ENCODE measurements at places on chromosomes 6 and 20.

GRCh38 chr6:32436995-32437836, 2.5 kb upstream of the HLA-DRA start:
- DNase-seq = no peak

DNA sequence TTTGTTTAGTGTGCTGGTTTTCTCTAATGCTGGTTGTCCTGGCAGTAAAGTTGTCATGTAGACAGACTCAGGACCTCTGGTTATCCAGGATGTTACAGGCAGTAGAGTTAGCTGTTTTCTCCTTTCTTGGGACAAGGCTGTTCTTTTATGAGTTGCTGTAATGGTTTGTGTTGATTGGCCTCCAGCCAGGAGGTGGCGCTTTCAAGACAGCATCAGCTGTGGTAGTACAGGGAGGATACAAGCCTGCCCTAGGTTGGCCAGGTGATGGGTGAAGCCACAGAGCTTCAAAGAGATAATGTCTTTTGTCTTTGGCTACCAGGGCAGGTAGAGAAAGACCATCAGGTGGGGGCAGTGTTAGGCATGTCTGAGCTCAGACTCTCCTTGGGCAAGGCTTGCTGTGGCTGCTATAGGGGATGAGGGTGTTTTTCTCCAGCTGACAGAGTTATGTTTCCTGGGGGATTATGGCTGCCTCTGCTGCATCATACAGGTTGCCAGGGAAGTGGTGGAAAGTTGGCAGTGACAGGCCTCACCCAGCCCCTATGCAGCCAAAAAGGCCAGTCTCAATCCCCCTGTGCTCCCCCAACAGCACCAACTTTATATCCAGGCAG, 127.2 kb upstream of the TAB2 start:
- DNase-seq = no peak

GRCh38 chr6:139790527-139790926, 416.1 kb upstream of the CITED2 start:
- no peak for DNase-seq

DNA sequence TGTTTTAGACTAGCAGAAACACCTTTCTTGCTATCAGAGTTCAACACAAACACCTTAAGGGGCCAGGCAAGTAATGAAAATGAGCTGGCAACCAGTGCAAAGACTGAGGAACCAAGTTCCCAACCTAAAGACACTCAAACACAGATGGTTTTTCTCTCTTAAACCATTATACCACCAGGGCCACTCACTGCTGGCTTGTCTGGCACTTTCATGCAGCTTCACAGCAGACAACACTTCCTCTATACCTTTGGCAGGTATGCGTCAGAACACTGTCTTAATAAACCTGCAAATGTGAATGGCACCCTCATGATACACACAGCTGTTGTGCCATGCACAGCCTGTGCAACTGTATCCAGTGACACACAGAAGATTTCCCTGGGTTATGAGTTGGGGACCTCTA, 41.6 kb downstream of the NFATC2 start:
- DNase-seq = no peak

GRCh38 chr20:43681991-43682410, 15.1 kb downstream of the MYBL2 start:
- DNase-seq = no peak

DNA sequence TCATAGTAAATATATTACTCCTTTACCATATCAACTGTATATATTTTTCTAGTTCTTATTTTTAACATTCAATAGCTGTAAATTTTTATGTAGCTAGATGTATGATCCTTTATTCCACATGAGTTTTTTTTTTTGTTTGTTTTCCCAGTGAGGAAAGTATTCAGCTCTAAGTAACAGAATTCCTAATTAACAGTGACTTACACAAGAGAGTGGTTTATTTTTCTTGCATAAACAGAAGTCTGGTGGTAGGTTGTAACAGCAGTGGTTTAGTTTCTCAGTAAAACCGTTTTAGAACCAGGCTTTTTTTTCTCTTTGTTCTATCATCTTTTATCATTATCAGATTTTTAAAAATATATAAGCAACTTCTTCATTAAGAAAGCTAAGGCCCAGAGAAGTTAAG, 116.9 kb upstream of the FLRT3 start:
- no peak for DNase-seq

- no peak for DNase-seq
These were observed 10.6 kb downstream of the MTCH1 start for GRCh38 chr6:36975231-36976006.

DNA sequence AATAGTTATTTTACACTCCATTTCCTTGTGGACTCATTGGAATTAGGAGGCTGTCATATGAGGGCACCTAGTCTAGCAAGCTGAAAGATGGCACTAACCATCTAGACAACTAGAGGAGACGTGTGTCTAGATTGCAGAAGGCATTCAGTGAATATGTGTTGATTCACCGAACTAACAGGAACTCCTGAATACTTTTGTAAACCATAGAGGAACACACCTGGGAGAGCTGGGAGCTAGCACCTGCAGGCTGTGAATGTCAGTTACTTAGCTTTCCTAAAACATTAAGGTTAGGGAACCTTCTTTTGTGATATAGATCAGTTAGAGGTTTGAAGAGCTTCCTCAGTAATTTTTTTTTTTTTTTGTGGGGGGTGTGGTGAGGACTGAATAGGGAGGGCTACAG, 7.7 kb downstream of the OPN5 start:
- no peak for DNase-seq

- DNase-seq = no peak
These were observed 30.9 kb upstream of the ARMH2 start for GRCh38 chr6:24829657-24830056.

DNA sequence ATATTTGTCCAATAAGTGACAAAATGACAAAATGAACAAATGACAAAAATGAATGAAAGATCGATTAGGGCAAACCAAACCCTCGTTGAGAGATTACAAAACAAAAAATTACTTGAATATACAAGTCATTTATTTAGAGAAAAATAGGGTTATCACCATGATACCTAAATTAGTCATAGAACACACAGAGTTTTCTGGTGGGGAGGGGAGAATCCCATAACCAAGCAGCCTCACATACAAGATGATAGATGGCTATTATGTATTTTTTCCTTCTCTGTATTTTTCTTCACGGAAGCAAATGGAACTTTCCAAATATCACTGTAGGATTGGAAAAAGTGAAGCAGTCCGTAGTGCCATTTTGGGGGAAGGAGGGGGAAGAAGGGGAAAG, 28.5 kb upstream of the BMP6 start:
- DNase-seq = no peak

GRCh38 chr20:39176457-39176856, 214.3 kb downstream of the DHX35 start:
- DNase-seq = no peak

DNA sequence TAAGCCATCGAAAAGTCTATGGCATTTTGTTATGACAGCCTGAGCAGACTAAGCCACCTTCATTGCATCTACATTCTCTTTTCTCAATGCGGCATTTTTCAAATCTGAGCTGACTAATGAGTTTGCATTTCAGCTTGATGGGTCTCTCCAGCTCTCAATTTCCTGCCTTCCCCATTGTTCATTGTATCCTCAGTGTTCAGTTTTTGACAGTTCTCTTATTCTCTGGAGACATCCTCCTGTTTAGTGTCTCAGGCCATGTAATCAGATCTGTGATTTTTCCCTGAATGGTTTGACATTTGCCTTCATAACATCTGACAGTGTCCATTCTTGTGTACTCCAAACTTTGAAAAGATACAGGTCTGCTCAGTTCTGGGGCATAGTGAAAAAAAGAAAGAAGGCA, 27.9 kb upstream of the MCM3 start:
- no peak for DNase-seq

- no peak for DNase-seq
These were observed 87.2 kb upstream of the ADTRP start for GRCh38 chr6:11865680-11866300.

DNA sequence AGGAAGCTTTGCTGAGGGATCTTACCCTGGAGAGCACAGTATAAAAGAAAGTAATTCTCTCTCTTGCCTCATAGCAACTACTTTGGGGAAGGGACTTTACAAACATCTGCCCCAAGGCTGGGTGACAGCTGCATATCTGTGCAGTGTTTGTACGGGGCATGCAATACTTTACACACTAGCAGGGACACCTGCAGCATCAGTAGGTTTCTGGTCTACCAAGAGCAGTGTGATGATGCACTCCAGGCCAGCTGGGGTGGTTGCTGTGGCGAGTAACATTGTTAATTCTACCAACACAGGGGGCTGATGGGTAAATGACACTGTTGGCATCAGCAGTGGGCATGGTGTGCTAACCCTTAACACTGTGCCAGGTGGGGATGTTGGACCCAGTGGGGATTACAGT, 48.0 kb downstream of the ADTRP start:
- no peak for DNase-seq

DNA sequence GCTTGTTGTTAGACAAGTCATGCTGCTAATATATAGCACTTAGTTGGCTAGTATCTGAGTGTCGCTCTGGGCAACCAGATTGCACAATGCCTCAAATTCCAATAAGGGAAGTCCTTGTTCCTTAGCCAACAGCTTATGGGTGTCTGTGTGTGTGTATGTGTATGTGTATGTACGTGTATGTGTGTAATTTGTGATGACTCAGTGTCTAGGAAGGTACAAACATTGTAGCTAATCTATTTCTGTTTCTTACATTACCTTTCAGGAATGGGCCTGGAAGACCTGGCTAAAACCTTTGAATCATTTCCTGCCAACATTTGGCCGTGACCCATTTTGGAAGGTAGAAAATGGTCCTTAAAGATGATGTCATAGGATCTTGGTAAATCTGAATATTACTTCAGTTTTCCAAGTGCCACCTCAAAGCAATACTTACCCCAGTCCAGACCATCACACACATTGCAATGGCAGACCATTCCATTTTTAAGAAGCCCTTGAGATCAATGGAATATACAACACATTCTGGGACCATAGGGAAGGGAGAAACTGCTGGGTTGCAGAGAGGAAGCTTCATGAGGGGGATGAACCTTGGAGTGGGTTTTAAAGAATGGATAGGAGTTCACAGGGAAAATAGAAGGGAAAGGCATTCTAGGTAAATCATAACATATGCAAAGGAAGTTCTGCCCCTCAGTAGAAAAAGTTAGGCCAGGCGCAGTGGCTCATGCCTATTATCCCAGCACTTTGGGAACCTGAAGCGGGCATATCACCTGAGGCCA, 25.1 kb downstream of the NEDD9 start:
- DNase-seq = peak; percentile 97

GRCh38 chr6:36070252-36070651, 42.6 kb downstream of the MAPK14 start:
- DNase-seq = no peak

DNA sequence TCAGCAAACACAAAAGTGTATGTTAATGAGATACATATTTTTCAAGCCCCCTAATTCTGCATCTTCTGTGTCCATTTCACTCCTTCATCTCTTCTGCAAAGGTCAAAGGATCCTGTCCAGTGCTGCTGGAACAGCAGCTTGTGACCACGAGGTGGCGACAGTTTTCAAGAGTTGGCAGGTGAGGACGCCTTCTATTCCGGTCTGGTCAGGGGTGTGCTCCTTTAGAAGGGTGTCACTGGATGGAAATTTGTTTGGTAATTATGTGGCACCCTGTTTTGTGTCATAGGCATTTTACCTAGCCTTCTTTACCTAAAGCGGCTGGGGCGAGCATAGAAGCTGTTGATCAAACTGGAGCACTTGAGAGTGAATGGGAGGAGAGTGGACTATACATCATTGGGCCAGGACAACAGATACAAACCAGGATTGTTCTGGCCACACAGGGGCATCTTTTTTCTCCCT, 32.9 kb upstream of the ERVFRD-1 start:
- no peak for DNase-seq

- DNase-seq = no peak
These were observed 548.9 kb downstream of the PRKN start for GRCh38 chr6:162178666-162179065.

- DNase-seq = no peak
These were observed 16.8 kb downstream of the TAF4 start for GRCh38 chr20:62048821-62049291.

GRCh38 chr6:43575105-43575771, 600 bp downstream of the XPO5 start:
- DNase-seq = no peak

GRCh38 chr6:36235309-36235708, 34.6 kb upstream of the PNPLA1 start:
- no peak for DNase-seq

GRCh38 chr20:46717818-46718541, 8.5 kb downstream of the SLC2A10 start:
- DNase-seq = no peak

DNA sequence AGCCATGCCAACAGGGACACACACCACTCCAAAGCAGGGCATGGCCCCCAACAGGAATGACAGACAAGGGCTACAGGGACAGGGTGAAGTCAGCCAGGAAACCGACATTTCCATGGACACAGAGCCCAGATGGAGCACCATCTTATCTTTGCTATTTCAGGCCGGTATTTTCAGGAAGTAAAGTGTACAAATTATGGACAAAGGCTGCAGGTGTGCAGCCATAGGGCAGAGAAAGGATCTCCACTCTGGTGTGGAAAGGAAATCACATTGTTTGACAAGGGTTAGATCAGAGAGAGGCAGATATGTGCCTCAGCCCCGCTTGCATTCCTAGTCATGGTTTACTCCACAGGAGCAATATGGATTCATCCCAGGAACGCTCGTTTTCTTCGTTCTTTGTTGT, 81.7 kb upstream of the SLC22A23 start:
- no peak for DNase-seq

GRCh38 chr20:46349035-46349741, 40.9 kb upstream of the CDH22 start:
- peak; percentile 15 for DNase-seq

DNA sequence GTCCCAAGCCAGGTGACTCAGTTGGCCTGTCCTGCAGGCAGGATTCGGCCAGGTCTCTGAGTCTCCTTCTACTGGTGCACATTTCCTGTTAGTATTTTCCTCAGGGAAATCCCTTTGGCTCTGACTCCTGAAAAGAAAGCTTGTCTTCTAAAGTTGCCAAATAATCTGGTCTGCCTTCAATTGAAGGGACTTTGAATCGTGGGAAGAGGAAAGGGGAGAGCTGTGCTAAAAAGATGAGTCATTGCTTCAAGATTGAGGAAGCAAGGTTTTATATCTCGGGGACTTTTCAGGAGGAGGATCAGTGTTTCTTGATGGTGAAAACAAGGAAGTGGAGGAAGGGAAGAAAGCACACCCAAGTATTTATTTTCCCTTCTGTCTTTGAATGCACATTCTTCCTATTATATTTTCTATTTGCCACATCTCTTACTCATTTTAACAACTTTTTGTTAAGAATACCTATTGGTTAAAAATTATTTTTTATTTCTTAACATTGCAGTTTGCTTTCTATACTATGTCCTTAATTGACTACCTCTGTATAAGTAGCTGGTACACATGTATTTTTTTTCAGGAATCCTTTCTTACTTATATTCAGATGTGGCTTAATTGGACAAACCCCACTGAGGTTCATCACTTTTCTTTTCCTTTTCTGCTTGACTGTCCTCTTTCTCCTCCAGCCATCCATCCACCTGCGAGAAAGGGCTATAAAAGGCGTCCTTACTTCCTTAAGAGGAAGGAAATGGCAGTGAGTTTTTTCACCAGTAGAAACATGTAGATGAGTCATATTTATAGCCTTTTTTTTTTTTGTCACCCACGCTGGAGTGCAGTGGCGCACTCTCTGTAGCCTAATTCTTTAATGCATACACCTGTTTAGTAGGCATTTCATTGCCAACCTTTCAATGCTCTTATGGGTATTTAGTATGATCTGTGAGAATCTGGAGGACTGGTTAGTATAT, 15.0 kb upstream of the IFNGR1 start:
- peak; percentile 71 for DNase-seq

All from fibroblast of skin of left quadriceps (primary cell).